AG09309 (cell line): ENCODE measurements at places on chromosomes 1 and 21.
A peak's percentile ranks its signal among the peaks of the same experiment; 100 is the strongest.

GRCh38 chr21:45410865-45411809, 6.2 kb downstream of the COL18A1 start:
- no peak for DNase-seq

- DNase-seq: no peak
Observed at GRCh38 chr21:14889080-14889810, 175.6 kb downstream of the NRIP1 start.

DNA sequence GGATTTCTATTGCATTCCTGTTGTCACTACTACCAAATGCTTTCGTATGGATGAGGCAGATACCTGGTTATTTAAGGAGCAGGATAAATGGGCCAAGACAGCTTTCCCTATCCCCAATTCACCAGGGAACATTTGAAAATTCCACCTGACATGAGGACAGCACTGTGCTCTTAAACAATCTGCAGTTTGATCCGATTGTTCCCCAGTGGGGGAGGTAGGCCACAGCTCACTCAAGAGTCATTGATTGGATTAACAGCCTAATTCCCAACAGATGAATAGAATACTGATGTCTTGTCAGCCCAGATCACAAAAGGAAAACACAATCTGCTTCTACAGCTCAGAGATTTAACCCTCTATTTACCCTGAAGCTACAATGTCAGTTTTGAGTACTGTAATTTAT, 123.9 kb downstream of the LHX4 start:
- no peak for DNase-seq

- no peak for DNase-seq
Observed at GRCh38 chr21:42760951-42761751, 107.7 kb downstream of the PDE9A start.

GRCh38 chr1:11364170-11364569, 91.2 kb downstream of the UBIAD1 start:
- no peak for DNase-seq

DNA sequence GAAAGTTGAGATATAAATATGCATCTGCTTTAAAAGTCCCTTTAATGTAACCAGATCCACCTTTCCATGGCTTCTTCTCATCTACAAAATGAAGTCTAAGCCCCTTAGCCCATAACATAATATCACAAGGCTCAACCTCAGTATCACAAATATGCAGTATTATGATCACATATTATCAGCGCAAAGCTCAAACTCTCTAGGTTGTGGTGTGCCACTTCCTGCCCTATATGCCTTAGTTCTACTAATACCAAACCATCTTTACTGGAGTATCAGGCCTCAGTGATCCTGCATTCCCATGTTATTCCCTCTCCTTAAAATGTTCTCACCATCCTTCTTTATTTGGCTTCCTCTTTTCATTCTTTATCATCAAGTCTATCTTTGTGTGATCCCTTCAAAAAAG, 301.8 kb downstream of the NEGR1 start:
- no peak for DNase-seq

- no peak for DNase-seq
Observed at GRCh38 chr21:40215941-40216340, 348.7 kb downstream of the PCP4 start.

- DNase-seq: no peak
Observed at GRCh38 chr1:17885663-17886320, 130.7 kb downstream of the ACTL8 start.

- no peak for DNase-seq
Observed at GRCh38 chr1:10228528-10228927, 18.2 kb downstream of the KIF1B start.

- DNase-seq: no peak
Observed at GRCh38 chr1:1204998-1205768, 1.2 kb downstream of the TNFRSF18 start.

- no peak for DNase-seq
Observed at GRCh38 chr1:215044151-215044550, 38.4 kb upstream of the KCNK2 start.

DNA sequence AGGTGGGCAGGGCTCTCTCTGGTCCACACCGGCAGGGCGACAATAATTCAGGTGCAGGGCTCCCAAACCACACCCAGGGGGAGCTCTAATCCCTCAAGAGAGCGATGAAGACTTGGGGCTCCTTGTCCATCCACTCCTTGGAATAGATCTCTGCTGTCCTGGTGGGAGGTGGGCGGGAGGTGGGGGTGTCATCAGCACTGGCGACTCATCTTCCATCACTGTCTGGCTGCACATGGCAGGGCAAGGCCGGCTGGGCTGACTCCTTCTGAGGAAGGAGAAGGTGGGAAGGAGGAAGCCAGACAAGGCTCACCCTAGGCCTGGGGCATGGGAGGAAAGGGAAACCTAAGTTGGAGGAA, 29.3 kb downstream of the TNNT2 start:
- peak; percentile 10 for DNase-seq

DNA sequence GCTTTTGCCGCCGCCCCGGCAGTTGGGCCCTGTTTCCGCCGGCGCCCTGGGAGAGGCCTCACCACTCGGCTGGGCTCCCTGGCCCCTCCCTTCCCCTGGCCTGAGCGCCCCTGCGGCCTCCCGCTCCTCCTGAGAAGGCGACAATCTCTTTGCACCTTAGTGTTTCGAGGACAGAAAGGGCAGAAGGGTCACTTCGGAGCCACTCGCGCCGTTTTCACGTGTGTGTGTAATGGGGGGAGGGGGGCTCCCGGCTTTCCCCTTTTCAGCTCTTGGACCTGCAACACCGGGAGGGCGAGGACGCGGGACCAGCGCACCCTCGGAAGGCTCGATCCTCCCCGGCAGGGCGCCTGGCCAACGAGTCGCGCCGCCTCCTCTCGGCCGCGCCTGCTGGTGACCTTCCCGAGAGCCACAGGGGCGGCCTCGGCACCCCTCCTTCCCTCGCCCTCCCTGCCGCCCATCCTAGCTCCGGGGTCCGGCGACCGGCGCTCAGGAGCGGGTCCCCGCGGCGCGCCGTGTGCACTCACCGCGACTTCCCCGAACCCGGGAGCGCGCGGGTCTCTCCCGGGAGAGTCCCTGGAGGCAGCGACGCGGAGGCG, 432 bp upstream of the SIM2 start:
- DNase-seq: no peak

DNA sequence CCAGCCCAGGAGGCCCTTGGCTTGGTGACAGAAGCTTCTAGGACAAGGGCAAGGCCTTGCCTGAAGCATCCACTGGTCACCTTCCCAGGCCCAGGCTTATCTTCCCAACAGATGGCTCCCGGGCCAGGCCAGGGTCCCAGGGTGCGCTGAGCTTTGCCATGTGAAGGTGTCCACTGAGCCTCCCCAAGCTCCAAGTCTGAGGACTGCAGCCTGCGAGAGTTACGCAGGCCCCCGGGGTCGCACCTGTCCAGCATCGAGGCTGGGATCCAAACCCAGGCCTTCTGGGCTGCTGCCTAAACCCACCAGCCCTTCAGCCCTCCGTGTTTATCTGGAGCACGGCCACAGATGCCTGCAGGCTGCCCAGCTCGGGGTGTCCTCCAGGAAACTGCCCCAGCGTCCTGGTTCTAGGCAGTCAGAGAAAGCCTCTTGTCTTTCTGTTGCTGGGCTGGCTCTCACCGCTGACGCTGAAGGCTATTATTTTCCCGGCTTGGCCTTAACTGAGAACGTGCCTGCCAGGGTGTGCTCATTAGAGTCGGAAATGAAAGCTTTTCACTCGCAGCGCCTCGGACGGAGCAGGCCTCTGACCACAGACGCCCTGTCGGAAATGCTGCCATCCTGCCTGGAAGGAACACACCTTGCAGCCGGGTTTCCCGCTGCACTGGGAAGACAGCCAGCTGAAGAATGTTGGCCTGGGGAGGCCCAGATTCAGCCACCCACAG, 71.4 kb downstream of the MEGF6 start:
- DNase-seq: no peak

DNA sequence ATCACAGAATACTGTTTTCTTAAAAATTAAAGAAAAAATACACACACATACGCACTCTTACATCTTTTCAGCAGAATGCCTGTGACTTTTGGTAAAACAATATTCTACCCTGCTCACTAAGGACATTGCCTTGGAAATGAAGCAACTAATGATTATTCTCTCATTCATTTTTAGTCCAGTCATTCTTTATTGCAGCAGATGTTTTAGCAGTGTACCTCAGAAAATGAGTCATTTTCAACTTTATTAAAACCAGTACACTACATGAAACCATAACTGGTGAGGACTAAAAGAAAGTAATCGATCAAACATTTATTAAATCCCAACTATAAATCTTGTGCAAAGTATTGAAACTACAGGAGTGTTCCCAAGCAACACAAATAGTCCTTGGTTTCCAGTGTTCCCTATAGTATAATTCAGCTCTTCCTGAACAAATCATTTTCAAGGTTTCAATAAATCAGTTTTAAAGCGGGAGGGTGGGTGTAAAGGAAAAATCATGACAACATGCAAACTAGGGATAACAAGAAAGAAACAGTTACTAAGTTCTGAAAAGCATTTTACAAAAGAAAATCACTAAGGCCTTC, 114.2 kb downstream of the ADGRL4 start:
- DNase-seq: peak; percentile 20

GRCh38 chr1:180123463-180123936, 31.2 kb upstream of the QSOX1 start:
- DNase-seq: peak; percentile 32

- DNase-seq: no peak
Observed at GRCh38 chr1:58116284-58116683, 430.2 kb downstream of the OMA1 start.

GRCh38 chr1:197235355-197235754, 32.7 kb upstream of the CRB1 start:
- no peak for DNase-seq

DNA sequence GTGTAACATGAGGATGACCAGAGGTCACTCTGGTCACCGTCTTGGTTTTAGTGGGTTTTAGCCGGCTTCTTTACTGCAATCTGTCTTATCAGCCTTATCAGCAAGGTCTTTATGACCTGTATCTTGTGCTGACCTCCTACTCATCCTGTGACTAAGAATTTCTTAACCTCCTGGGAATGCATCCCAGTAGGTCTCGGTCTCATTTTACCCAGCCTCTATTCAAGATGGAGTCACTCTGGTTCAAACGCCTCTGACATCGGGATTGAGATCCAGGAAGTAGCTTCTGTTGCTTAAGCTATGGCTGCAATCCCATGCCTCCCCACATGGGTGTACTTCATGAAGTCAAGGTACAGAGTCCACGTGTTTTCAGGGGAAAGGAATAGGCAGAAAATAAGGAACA, 19.9 kb downstream of the FMN2 start:
- no peak for DNase-seq

DNA sequence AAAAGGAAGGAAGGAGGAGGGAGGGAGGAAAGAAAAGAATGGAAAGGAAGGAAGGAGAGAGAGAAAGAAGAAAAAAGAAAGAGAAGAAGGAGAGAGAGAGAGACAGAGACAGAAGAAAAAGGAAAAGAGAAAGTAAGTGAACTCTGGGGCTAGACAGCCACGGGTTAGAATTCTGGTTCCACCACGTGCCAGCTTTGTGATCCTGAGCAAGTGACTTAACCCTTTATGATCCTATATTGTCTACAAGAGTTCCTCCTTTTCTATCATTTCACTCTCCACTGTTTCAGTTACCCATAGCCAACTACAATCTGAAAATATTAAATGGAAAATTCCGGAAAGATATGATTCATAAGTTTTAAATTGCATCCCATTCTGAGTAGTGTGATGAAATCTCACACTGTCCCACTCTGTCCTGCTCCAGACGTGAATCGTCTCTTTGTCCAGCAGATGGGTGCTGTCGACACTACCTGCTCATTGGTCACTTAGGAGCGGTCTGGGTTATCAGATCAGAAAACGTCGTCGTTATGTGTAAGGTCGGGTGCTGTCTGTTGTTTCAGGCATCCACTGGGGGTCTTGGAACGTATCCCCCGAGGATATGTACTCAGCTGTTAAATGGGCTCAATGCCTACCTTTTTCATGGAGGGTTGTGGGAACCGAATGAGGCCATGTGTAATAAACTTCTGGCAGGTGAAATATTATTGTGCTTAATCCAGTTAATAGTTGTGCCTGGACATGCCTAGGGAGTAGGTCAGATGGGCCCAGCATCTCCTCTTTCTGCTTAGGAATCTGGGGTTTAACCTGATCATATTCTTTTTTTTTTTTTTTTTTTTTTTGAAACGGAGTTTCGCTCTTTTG, 19.1 kb downstream of the TMEM51 start:
- DNase-seq: no peak

- DNase-seq: no peak
Observed at GRCh38 chr1:244974550-244974949, 110.2 kb upstream of the HNRNPU start.

DNA sequence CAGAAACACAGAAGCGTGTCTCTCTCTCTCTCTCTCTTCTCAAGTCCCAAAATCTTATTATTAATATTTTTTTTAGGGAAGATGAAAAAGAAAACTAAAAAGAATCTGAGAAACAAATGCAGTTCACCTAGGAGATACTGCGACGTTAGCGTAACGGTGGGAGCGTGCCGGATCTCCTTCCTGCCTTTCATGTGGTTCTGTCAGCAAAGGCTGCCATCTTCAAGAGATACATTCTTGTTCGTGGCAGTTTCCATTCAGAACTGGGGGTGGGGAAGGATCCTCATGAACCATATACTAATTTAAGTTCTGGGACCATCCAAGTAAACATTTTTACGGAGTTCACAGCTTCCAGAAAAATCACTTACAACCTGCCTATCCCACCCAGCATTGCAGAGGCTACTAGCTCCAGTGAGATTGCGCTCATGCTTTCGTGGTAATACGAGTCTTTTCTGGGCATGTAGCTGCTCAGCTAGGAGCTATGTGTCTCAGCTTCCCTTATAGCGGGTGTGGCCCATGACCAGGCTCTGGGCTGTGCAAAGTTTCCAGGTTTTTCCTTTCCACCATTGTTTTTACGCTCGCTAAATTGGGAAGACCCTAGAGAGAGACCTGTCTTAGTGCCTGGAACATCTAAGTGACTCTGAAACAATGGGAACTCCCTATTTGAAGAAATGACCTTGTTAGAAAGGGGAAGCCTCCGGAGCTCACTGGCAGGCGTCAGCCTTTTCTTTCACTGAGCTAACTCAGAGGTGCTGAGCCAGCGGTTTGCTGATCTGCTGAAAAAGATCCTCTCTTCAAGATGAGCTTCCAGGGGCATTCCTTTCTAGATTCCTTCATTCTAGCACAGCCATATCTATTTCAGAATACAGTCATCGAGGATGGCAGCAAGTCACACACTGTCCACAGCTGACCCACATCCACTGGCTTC, 17.3 kb downstream of the SLAMF1 start:
- no peak for DNase-seq
